CD4-positive, alpha-beta T cell treated with Interleukin-15 for 1 hour (primary cell): ENCODE measurements at places on chromosomes 1 and 21.

DNA sequence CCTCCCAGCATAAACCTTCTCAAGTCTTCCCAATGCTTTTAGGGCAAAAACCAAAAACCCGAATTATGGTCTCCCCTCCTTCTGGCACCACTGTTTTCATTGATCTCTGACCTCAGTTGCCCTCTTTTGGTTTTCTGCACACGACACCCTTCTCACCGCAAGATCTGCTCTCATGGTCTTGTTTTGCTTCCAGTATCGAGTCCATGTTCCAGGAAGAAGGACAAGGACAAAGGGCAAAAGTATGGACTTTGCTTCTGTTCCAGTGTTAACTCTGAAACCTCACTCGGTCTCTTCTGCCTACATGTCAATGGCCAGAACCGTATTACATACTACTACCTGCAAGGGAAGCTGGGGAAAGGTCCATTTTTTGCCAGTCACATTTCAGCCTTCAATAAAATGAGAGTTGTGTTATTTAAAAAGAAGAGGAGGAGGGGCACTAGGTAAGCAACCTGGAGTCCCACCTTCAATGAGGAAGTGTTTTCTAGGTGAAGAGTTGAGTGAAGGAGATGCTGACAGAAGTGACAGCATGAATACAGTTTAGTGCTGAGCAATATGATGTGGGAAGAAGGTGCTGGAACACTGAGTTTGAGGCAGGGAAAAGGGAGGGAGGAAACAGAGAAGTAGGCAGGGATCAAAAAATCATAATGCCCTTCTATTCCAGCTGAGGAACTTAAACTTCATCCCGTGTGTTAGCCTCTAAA is 183.4 kb downstream of the FGGY start:
- no peak for DNase-seq

- peak; percentile 19 for DNase-seq
Measured at GRCh38 chr1:240575981-240576662, 35.8 kb downstream of the GREM2 start.

GRCh38 chr1:247156787-247157232 is 15.0 kb downstream of the ZNF124 start:
- DNase-seq, result no peak

DNA sequence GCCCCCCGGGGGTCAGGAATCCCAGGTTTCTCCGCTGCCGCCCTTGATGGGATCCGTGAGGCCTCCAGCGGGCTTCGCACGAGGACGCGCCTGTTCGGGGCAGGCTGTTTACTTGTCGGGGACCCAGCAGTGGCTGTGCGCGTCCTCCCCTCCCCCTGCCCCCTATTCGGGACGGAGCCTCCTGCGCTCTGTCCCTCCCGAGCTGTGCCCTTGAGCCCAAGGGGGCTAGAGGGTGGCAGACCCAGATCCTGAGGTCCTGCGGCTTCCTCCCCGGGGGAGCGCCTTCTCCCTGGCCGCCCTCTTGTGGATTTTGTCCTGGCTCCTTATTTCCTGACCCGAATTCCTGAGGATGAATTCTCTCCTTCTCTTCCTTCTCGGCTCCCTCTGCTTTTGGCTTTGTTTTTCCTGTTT is 38.4 kb downstream of the PIK3CD start:
- DNase-seq, result no peak

DNA sequence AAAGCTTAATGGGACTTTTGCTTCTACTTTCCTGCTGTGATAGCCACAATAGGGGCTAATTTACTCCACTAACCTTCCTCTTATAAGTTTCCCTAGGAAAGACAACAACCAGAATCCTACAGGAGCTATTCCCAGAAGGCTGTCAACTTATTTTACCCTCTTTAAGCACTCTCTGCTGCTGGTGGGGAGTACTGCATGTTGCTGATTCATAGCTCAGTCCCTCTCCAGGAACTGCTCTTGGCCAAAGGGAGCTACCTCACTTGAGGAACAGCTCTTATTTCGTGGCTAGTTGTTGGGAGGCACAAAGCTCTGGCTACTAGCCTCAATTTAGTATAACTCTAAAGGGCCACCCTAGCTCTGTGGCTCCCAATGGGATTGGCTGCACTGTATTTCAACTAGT is 37.2 kb downstream of the ADSS2 start:
- DNase-seq, result no peak

DNA sequence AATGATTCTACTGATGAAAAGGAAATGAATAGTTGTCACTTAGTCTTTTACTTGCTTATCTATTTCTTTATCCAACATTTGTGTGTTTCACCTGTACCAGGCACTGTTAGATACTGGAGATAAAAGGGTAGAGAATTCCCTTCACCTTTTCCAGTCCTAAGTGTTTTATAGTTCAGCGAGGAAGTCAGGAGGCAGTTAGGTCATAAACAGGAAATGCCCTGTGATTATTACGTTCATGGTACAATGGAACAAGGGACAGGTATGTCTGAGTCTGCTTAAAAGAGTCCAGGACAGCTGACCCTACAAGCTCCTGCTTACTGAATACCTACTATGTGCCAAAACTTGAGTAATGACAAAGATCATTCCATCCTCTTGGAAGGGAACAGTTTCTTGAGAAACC is 77.8 kb downstream of the TNR start:
- DNase-seq, result no peak

DNA sequence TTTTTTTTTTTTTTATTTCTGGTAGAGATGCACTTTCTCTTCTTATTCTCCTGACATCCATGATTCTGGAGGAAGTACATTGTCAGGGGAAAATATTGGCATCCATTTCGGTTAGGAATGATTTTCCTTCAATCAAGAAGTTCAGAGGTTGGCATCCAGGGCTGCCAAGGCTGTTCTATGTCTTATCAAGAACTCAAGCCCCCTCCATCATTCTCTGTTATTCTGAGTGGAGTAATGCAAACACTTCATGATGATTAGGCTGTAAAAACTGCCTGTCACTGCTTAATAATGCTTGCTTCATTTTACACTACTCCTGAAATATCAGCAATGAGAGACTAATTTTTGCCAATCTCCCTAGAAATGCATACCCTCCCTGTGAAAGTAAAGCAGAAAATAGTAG is 417.1 kb upstream of the NFIA start:
- DNase-seq, result no peak

GRCh38 chr1:181486098-181486420 is 2.7 kb downstream of the CACNA1E start:
- DNase-seq, result no peak

GRCh38 chr1:182889997-182890396 is 50.9 kb downstream of the DHX9 start:
- DNase-seq, result no peak
